ENCODE measurements at places on chromosomes 12 and 14.
A peak's percentile ranks its signal among the peaks of the same experiment; 100 is the strongest.

- DNase-seq = no peak
These were observed 200.3 kb downstream of the CNTN1 start for GRCh38 chr12:40892528-40892927.

- DNase-seq = no peak
These were observed 466.5 kb downstream of the TMTC2 start for GRCh38 chr12:83153177-83153576.

- no peak for DNase-seq
These were observed 58.6 kb downstream of the GLT1D1 start for GRCh38 chr12:128911861-128912260.

DNA sequence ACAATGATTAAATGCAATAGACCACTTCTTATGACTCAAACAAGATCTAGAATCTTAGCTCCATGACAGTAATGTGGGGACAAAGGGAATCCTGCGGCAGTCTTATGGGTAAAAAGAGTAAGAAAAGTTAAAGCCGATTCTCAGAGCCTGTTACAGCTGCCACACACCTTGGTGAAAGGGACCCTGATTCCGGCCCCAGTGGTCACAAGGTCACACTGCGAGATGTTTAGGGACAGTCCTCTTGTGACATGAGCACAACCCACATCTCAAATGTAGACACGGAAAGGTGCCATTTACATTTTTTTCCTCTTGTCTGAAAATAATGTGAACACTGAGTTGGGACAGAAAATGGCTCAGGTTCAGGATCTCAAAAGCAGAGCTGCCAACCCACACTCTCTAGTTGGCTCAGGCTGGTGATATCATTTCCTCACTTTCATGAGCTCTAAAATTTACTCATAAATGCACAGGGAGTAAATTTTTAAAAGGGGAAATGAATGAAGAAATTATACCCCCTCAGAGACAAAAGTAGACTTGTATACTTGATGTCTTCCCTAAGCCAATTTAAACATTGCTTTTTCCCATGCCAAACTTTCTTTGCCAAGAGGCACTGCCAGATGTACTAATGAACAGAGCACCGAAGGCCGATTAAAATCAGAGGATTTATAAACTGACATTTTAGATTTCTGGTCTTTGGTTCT lies 113.1 kb upstream of the OVCH1 start:
- no peak for DNase-seq

GRCh38 chr12:45879363-45879895 lies 110.9 kb downstream of the SCAF11 start:
- no peak for DNase-seq

- no peak for DNase-seq
These were observed 11.1 kb downstream of the DAAM1 start for GRCh38 chr14:59199614-59200013.

- DNase-seq = no peak
These were observed 24.7 kb downstream of the SERPINA3 start for GRCh38 chr14:94636744-94637412.

- no peak for DNase-seq
These were observed 3.8 kb downstream of the SETD3 start for GRCh38 chr14:99476864-99477263.

GRCh38 chr12:62916632-62917425 lies 18.1 kb downstream of the PPM1H start:
- no peak for DNase-seq

GRCh38 chr14:104427131-104427851 lies 152.3 kb upstream of the C14orf180 start:
- DNase-seq = no peak

DNA sequence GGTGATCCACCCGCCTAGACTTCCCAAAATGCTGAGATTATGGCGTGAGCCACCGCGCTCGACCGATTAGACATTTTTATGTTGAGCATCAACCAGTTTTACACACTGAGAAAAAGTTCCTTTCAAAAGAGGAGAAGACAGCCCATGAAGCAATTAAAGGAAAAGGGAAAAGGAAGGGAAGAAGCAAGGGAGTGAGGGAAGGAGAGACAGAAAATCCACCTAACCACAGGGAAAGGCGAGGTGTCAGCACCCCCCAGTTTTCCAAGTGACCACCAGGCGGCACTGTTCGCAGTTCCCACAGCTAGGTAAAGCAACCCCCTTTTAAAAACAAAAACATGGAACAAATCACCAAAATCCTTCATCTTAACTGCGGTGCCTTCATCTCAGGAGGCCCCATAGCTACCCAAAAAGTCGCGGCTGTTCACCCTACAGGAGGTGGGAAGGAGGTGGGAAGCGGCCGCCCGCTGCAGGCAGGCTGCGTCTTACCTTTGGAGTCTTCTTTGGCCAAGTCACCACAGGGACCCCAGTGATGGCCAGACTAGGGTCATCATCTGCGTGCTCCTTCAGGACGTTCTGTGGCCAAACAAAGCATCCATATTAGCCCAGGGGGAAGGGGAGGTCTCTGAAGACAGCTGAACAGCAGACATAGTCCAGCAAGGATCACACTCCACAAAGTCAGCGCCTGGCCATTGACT lies 86.6 kb downstream of the KDM2B start:
- DNase-seq = peak; percentile 50

- DNase-seq = no peak
These were observed 7.4 kb upstream of the GABARAPL1 start for GRCh38 chr12:10205220-10205807.

- no peak for DNase-seq
These were observed 112.0 kb downstream of the TSPAN8 start for GRCh38 chr12:71045781-71046180.

GRCh38 chr14:52235434-52235833 lies 32.1 kb upstream of the PTGDR start:
- DNase-seq = no peak

DNA sequence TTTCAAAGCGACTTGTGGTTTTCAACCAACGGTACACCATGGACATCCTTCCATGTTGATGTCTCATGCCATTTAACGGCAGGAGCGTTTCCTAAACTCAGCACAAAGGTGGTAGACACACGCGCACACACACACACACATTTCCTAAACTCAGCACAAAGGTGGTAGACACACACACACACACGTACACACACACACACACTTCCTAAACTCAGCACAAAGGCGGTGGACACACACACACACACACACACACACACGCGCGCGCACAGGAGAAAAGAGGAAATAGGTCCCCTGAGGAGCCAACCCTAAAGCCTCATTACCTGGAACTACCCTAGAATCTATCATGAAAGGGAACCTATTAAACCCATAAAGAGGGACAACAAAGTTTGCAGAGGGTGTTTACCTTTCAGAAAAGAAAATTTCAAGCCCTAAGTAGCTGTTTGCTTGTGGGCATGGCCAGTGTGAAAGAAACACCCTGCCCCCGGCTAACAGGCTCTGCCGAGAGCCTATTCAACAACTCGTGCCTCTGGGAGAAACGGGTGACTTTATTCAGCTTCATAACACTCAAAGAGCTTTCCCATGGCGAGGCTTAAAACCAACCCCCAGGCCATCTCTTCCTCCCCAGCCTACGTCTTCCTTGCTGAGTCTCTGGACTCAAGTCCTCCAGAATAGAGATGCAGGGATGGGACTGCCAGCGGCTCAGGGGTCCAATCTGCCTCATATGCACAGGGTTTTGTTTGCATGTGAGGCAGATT lies 31.8 kb downstream of the SLC8B1 start:
- no peak for DNase-seq

GRCh38 chr14:30204431-30204980 lies 276.9 kb upstream of the PRKD1 start:
- DNase-seq = no peak

DNA sequence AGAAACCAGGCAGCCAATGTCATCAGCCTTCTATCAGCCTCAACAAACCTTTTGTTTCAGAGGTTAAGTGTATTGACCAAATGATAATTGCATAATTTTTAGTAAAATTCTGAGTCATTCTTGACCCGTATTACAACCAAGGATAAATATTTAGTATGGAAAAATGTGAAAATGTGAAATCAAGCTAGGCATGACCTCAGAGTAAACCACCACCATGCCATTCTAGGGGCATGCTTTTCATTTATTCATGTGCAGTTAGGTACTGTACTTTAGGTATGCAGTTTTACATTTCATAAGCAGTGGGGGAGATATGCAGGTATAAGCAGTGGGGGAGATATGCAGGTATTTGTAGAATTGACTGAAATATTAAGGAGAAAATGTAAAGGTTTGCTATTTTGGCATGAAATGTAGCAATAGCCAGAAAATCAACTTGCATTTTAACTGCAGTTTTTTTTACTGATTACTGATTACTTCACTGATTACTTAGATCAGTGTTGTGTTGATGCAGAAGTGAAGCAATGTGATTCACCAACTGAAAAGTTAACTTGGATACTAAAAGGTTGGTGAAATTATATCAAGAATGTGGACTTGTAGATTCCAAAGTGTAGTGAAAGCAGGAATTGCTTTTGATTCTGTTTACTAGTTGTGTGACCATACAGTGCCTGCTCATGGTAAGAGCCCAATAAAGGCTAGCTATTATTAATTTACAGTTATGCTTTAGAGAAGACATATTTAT lies 184.2 kb downstream of the ESR2 start:
- DNase-seq = no peak

GRCh38 chr14:50756300-50756699 lies 74.7 kb downstream of the NIN start:
- DNase-seq = no peak

DNA sequence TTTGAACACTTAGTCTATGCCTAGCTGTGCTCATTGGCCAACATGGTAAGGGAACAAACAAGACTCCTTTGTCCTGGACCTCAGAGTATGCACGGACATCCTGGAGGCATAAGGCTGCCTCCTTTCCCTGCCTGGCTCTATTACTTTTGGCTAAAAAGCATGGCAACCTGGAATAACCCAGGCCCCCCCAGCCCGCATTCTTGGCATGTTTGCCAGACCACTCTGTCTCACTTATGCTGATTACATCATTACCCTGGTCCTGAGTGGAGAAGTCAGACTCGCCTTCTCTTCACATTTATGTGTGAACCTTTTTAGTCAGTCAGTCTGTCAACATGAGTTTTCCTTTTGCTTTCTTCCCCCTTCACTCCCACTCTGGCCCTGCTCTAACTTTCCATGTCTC lies 58.0 kb upstream of the ELK3 start:
- DNase-seq = no peak

GRCh38 chr12:72901685-72902084 lies 629.5 kb downstream of the TRHDE start:
- no peak for DNase-seq

DNA sequence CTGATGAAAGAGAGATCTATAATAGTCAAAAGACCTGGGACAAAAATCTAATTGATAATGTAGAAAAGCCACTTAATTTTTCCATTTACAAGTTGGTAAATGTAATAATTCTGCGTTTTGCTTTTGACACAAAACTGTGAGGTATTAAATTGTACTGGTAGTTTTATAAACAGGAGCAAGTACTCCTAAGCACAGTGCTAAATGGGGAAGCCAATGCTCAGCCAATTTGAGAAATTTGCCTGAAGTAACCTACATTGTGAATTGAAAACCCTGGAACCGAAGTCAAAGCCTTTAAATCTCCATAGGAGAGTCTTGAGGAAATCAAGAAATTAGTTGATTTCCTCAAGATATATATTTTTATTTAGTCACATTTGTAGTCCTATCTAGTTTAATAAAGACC lies 152.8 kb downstream of the SLCO1B3 start:
- DNase-seq = no peak

- DNase-seq = no peak
These were observed 43.1 kb upstream of the FKBP4 start for GRCh38 chr12:2751686-2752085.

- no peak for DNase-seq
These were observed 36.6 kb downstream of the SFSWAP start for GRCh38 chr12:131747276-131748177.

DNA sequence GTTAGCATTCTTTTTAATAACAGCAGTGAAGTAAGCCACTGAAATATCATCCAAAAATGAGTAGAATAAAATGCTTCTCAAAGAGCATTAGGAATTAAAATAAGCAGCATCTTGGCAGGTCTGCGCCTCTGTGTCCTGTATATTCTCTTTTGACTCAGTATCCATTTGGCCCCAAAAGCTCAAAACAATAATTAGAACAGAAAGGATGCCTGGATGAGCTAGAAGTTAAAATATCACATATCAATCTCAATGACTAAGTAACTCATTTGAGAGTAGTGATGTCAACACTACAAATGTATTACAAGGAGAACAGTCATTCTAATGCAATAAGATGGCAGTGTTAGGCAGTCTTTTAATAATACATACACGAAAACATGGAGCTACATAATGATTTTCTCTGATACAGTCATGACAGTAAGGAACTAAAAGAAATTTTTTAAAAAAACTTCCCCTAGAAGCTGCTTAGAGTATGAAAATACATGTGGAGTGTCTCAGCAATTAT lies 160.9 kb upstream of the ABCD2 start:
- DNase-seq = no peak

GRCh38 chr12:55831447-55831815 lies 2.0 kb upstream of the DNAJC14 start:
- no peak for DNase-seq

DNA sequence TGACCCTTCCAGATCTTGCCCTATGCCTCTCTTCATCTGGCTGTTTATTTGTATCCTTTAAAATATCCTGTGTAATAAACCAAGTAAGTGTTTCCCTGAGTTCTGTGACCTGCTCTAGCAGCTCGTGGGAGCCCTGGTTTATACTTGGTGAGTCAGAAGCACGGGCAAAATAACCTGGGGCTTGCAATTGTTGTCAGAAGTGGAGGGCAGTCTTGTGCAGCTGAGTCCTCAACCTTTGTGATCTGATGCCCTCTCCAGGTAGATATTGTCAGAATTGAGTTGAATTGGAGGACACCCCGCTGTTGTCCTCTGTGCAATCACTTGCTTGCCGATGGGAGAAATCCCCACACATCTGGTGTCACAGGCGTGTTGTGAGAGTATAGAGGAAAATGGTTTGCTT lies 62.5 kb upstream of the PRICKLE1 start:
- no peak for DNase-seq

GRCh38 chr12:1369938-1370500 lies 224.4 kb downstream of the FBXL14 start:
- DNase-seq = no peak

GRCh38 chr12:102548543-102548942 lies 68.2 kb upstream of the IGF1 start:
- no peak for DNase-seq

- DNase-seq = no peak
These were observed 211.6 kb upstream of the IGF1 start for GRCh38 chr12:102691773-102692555.

GRCh38 chr12:9782547-9783382 lies 22.1 kb upstream of the CD69 start:
- no peak for DNase-seq

DNA sequence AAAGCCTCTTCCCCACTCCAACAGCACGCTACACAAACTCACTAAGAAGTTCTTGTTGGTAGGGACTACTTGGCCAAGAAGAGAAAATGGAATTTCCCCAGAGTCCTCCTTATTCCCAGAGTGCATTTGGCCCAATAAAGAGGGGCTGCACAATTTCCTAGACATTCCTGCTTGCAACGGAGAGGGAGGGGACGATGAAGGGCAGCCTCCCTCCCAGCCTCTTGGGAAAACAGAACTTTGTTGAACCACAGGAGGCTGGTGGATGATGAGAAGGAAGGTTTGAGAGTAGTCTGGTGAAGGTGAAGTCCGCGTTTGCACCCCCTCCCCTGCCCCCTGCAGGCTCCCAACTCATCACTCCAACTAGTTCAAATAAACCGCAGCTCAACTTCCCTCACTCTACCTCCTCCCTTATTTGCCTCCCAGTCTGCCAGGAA lies 19.1 kb upstream of the TBX3 start:
- no peak for DNase-seq

All from stimulated activated CD4-positive, alpha-beta T cell treated with anti-CD3 and anti-CD28 coated beads, Interleukin-1b, Interleukin-23, amount 100 ng/mL, for 1 hour (primary cell).